ENCODE measurements at places on chromosomes 1 and 21. TPM values are rescaled to one million over a fixed set of nuclear protein-coding genes. Genes with fewer than 3 reads are reported as not detected.

USP21 gene
- total RNA-seq, result 2.8 TPM

S100B gene
- total RNA-seq, result 0.22 TPM

KAZN gene
- 0.60 TPM for total RNA-seq

POU3F1 gene
- total RNA-seq, result under 0.01 TPM

ARID4B gene
- 30.1 TPM for total RNA-seq

FCRL1 gene
- total RNA-seq, result not detected

DNA sequence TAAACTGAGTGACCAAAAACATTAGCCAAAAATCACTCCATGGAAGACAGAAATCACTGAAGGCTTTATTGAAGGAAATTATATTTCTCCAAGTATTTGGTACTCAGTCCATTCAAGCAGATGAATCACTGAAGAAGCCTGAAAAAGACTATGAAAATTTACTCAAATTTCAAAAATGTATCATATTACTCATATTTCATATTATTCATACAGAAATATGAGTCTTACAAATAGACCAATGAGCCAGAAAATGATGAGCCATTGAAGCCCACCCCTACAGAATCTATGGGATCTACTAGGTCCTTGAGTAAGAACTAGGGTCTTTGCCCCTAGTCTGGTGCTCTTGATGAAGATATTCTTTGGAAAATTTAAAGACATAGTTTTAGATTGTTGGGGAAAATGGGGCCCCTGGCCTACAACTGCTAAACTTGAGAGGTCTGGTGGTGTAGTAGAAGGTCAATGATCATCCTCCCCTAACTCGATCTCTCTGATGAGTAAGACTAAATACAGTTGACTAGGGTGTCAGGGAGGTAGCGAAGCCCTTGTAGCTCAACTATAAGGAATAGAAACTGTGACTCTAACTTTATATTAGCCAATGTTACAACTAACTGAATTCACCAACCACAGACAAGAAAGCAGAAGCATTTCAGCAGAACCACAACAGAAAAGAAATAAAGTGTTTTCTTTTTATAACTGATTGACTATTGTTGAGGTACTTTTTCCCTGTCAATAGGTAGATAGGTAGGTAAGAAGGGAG, 81.0 kb downstream of the NOTCH2 start:
- DNase-seq, result no peak

GRCh38 chr1:21854751-21855131, 42.7 kb downstream of the LDLRAD2 start:
- DNase-seq, result no peak

- DNase-seq, result no peak
Measured at GRCh38 chr1:7805460-7805859, 21.4 kb downstream of the PER3 start.

GRCh38 chr1:29798699-29799566, 562.6 kb downstream of the PTPRU start:
- no peak for DNase-seq

- no peak for DNase-seq
Measured at GRCh38 chr1:23505851-23506250, 21.9 kb upstream of the ASAP3 start.

GRCh38 chr1:6657138-6657537, 32.5 kb downstream of the THAP3 start:
- DNase-seq, result no peak

GRCh38 chr1:190479516-190479915, 1.9 kb upstream of the BRINP3 start:
- DNase-seq, result no peak

- no peak for DNase-seq
Measured at GRCh38 chr1:152777510-152778137, 2.7 kb downstream of the LCE1F start.

DNA sequence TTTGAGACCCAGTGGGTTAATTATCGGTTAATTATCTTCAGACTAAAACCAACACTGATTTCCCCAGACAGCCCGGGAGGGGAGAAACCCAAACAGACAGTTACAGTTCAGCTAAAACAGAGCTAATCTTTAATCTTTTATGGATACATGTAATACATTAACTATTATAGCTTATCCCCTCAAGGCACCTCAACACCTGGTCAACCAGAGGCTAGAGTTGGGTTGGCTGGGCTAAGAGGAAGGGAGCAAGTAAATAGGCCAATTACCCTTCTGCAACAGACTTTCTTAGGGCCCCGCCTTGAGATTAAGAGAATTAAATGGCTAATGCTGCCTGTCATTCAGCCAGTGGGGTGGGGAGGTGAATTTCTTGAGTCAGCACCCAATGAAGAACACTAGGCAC, 6.6 kb upstream of the MED18 start:
- no peak for DNase-seq

DNA sequence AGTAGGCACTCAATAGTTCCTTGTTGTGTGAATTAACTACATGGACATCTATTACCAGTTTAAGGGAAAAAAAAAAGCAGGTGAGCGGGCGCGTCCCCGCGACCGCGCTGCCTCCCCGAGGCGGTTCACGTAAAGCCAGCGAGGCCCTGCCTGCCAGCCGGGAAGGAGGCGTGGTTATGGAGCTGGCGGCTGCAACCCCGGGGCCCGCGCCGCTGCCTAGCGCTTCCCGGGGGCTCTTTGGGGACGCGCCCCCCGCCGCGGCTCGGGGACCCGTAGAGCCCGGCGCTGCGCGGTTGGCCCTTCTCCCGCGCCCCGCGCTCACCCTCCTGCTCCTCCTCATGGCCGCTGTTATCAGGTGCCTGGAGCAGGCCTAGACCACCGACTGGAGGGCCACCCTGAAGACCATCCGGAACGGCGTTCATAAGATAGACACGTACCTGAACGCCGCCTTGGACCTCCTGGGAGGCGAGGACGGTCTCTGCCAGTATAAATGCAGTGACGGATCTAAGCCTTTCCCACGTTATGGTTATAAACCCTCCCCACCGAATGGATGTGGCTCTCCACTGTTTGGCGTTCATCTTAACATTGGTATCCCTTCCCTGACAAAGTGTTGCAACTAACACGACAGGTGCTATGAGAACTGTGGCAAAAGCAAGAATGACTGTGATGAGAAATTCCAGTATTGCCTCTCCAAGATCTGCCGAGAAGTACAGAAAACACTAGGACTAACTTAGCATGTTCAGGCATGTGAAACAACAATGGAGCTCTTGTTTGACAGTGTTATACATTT, 2.6 kb upstream of the CC2D1B start:
- peak; percentile 64 for DNase-seq

- peak; percentile 19 for DNase-seq
Measured at GRCh38 chr1:210653771-210654170, 325.1 kb downstream of the HHAT start.

DNA sequence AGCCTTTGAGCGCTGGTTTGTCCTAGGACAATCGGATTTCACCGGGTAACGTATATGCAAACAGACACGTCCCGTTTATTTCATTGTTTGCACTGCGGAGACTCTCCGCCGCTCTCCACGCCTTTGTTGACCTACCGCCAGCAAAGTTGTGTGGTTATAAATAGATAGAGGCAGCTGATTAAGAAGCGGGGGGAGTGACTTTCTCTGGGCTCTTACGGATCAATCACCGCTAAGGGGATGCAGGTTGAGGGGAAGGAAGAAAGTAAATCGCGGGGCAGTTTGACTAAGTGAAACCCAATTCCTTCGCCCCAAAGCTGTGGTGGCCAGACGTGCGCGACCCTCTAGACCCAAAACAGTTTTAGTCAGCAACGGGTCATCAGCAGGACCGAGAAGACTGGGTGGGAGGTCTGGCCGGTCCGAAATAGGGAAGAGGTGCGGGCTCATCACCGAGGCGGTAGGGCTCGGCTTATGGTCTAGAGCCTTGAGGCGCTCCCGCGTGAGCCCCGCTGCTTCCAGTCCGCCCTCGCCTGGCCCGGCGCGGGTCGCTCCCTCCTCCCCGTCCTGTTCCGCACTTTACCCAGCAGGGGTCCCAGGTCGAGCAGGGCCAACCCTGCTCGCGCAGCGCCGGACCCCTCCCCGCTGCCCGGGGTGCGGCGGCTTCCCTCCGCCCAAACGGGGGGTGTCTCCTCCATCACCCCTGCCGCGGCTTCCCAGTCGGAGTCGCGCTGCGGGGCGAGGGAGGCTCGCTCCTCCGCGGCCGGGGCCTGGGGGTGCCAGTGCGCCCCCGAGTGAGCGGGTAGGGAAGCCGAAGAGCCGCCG, 120.8 kb upstream of the RRP15 start:
- DNase-seq, result peak; percentile 32

DNA sequence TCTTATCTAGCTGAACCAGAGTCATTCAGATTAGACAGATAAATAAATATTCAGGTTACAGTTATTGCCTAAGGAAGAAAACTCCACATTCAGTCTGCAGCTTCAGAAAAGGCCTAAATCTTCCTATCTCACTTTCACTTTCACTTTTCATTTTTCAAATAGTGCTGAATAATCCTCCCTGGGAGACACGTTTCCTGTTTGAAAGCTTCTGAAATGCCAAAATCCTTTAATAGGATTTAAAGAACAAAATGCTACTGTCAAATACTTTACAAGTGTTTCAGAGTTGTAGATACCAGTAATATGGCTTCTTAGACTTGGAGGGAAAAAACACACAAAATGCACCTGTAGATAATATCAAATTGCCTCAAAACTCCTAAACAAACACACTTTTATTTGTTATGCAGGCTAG, 3.9 kb downstream of the PSMB2 start:
- DNase-seq, result peak; percentile 67

GRCh38 chr1:10536133-10536770, 61.5 kb downstream of the PEX14 start:
- no peak for DNase-seq

- peak; percentile 81 for DNase-seq
Measured at GRCh38 chr1:224251741-224252146, 68.7 kb downstream of the DEGS1 start.

DNA sequence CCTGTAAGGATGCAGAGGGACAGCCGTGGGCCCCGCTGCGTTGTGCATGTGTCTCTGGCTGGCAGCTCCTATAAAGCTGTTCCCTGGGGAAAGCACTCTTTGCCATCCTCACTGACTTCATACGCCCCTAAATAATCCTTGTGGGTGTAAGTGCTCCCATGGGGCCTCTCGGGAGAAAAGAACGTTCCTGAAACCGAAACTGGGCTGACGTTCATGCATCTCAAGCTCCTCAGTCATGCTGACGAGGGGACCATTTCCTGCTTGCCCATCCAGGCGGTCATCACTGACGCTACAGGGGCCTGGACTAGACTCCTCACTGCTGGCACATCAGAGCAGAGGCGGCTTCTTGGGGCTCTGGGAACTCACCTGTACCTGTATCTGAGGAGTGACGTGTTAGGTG, 73.1 kb upstream of the USP24 start:
- DNase-seq, result no peak

DNA sequence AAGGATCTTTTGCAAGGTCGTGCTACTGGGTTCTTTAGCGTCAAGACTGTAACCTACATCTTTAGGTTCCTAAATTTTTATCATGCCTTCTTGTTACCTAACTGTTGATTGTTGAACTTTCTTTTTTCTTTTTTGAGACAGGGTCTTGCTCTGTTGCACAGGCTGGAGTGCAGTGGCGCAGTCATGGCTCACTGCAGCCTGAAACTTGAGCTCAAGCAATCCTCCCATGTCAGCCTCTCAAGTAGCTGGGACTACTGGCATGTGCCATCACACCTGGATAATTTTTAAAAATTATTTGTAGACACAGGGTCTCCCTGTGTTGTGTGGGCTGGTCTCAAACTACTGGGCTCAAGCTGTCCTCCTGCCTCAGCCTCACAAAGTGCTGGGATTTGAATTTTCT, 52.9 kb downstream of the NFIA start:
- no peak for DNase-seq

DNA sequence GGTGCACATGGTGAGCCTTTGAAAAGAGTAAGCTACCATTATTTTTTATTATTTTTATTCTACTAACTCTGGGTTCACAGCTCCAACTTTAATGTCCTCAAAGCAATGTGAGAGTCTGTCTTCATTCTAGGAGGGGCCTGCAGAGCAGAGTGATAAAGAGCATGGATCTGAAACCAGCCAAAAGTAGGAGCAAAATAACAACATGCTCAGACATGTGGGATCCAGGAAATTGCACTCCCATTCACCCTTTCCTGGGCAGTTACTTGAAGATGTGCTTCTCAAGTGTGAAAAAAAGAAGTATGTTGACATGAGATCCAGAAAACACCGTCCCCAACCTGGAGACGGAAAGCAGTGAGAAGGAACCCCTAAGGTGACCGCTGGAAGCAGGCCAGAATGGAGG, 8.7 kb upstream of the LIN28A start:
- no peak for DNase-seq

Measured in lung microvascular endothelial cell (primary cell).